ENCODE measurements at places on chromosomes 6 and 20.

- no peak for DNase-seq
These were observed 3.7 kb upstream of the FOXO3 start for GRCh38 chr6:108556866-108557493.

DNA sequence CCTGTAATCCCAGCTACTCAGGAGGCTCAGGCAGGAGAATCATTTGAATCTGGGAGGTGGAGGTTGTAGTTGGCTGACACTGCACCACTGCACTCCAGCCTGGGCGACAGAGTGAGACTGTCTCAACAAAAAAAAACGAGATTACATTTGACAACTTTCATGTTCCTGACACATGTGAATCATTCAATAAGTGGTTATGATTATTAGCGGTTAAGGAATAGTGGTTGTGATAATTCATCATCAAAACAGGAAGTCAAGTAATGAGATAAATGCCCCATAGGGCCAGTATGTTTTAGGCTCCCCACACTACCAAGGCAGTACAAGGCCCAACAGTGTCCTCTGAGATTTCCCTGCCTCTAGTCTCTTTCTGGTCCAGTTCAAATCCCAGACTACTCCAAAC lies 2.5 kb downstream of the HDDC2 start:
- no peak for DNase-seq

- DNase-seq = no peak
These were observed 147.9 kb upstream of the PDE7B start for GRCh38 chr6:135703621-135704020.

- DNase-seq = peak; percentile 4
These were observed 130.8 kb upstream of the RIPOR2 start for GRCh38 chr6:25066593-25066992.

DNA sequence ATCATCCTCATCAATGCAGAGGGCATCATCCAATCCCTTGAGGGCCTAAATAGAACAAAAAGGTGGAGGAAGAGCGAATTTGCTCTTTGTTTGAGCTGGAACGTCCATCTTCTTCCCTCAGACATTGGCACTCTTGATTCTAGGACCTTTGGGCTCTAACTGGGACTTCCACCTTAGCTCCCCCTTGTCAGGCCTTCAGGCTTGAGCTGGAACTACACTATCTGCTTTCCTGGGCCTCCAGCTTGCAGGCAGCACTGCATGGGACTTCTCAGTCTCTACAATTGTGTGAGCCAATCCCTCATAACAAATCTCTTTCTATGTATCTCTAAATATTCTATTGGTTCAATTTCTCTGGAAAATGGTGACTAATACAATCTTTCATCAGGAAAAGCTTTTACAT lies 155.4 kb downstream of the MCHR2 start:
- no peak for DNase-seq

DNA sequence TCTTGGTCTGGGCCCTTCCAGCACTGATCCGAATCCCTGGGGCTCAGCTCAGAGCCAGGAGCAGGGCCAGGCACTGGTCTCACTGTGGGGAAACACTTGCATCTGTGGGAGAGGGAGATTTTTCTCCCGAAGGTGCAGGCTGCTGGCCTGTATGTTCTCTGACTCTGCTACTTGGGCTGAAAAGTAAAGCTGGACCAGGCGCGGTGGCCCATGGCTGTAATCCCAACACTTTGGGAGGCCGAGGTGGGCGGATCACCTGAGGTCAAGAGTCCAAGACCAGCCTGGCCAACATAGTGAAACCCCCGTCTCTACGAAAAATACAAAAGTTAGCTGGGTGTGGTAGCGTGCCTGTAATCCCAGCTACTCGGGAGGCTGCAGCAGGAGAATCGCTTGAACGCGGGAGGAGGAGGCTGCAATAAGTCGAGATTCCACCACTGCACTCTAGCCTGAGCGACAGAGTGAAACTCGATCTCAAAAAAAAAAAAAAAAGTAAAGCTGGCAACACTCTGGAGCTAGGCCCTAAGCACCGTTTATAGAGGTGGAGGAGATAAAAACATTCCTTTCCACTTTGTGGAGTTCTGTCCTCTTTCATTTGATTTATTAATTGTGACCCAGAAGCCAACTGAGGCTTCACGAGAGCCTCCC lies 41.7 kb downstream of the JPH2 start:
- DNase-seq = no peak

DNA sequence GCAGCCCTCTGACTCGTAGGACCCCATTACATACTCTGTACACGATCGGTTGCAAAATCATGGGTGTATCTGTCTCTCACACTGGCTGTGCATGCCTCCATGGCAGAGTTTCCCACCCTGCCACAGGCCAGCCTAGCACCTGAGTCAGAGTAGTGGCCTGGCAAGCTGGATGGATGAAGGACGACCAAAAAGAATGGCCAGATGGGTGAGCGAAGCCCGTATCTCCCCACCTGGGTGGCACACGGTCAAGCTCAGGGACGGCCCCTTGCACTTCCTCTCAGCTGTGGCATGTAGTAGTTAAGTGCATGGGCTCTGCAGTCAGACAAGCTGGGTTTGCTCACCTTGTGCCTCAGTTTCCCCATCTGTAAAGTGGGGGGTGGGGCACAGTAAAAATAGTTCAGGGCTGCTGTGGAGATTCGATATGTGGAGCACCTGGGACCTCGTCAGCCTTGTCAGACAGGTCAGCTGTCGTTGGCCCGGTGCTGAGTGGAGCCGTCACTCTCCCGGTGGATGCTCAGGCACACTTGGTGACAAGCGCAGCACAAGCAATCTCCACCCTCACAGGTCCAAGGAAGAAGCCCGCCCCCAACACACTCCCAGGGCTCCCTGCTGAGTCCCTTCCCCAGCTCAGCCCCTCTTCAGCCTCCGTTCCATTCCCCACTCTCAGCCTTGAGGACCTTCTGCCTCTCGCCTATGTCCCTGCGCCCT lies 12.6 kb downstream of the CPNE5 start:
- DNase-seq = no peak

DNA sequence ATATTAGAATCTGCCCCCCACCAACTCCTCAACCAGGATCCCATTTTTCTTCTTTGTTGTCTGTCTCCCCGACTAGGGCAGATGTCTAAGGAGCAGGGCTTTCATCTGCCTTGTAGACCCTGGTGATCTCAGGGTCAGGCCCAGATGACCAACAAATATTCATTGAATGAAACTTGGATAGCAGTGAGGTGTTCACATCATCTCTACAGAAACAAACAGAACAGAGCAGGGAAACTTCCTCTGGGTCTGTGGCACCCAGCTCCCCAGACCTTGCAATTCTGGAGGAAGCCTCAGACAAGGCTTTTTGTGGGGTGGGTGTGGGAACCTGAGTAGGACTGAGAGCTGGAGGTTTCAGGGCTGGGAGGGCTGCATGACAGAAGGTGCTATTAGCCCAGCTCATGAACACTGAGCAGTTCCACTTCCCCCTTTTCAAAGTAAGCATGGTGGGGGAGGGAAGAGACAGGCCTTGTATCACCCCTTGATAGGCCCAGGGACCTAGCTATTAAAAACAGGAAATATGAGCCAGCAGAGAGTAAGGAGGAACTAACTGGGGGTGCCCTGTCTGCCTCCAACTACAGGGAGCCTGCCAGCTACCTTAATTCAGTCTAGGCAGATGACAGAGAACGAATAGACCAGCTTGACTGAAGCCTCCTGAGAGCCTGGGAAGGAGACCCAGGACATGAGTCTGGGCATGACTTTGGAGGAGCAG lies 37.3 kb upstream of the TOP1 start:
- DNase-seq = no peak

- DNase-seq = no peak
These were observed at the start of gene CYP24A1 for GRCh38 chr20:54173653-54174456. Gene CYP24A1 (minus strand): TSS chr20:54173986. CDS start chr20:54173579, 407 bp downstream.

DNA sequence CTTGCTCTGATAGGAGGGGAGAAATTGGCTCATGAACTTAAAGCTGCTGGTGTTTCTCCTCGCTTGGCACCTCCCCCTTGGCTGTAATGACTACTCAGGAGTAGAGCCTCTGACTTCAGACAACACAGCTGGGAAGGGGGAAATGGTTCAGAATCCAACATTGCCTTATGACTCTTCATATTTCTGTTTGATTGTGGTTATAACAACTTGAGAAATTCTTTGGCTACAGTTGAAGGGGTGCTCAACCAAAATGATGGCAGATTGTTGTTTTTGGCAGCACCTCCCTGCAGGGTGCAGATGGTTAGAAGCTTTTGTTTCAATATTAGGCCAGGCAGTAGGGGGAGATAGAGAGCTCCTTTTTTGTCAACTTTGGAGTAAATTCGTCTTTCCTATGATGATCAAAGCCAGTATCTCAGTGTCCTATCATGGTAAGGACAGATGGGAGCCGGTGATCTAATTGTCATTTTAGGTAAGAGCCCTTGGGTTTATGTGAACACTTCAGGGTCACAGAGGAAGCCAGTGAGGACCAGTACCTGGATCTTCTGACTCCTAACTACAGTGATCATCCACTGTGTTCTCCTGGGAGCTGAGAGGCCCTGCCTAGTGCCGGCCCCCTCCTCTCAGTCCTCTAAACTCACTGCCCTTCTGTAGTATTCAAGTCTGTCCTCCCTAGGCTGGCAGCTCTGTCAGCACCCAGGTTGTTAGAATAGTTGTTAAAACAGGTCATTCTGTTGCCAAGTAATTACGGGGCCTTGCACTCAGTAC lies 39.9 kb downstream of the RPRD1B start:
- peak; percentile 93 for DNase-seq

GRCh38 chr6:78390066-78390465 lies 477.3 kb upstream of the IRAK1BP1 start:
- no peak for DNase-seq

DNA sequence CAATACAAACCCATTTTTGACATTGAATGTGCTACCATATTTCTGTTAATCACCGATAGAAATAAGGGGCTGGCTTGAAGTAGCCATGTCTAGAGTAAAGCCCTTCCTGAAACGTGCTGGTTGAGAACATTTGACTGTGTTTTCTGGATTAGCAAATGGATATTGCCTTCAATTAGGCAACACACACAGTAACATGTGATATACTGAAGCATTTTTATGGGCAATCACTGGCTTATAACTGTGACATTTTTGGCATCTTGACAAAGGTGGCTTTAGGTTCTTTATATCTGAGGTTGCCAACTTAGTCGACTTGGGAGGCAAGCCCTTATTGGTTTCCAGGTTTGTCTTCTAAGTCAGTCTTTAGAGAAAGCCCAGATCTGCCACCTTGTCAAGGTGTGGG lies 292.9 kb downstream of the BTBD3 start:
- DNase-seq = no peak

DNA sequence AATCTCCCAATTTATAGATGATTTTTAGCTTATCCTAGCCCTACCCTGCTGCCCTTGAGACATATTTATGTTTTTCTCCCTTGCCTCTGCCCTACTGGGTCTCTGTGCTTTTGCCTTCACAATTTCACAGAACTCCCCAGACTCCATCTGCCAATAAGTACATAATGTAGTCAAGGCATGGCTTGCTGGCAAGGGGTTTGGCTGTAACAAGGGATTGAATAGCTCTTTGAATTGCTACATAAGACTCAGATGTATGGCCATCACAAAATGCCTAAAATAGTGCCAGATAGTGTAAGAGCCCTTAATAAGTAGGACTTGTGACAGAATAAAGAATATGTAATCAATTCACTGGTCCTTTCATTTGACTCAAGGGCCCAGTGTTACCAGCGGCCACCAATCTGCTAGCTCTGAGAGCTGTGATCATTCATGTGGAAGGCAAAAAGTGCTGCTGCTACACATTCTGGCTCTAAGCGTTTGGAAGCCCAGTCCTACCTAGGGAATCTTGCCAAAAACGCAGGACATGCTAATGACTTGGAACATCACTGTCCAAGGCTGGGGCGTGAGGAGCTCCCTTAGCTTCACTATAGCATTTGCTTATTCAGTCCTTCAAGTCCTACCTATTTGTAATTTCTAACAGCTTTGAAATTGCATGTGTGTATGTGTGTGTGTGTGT lies 20.5 kb downstream of the CLVS2 start:
- DNase-seq = no peak

DNA sequence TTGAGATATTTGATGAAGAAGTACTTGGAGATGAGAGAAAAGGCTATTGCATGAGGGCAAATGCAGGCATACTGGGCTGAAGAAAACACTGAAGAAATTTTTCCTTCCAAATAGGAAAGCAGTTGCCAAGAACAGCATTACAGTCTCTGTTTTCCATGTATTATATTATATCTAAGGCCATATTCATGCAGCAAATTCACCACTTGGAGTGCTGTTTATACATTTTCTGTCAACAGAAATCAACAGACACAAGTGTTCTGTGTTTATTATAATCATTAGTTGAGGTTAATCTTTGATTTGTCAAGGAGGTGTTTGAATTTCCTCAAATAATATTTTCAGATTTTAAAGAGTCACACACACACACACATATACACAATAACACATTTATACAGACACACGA lies 268.8 kb upstream of the PLCB4 start:
- DNase-seq = no peak

DNA sequence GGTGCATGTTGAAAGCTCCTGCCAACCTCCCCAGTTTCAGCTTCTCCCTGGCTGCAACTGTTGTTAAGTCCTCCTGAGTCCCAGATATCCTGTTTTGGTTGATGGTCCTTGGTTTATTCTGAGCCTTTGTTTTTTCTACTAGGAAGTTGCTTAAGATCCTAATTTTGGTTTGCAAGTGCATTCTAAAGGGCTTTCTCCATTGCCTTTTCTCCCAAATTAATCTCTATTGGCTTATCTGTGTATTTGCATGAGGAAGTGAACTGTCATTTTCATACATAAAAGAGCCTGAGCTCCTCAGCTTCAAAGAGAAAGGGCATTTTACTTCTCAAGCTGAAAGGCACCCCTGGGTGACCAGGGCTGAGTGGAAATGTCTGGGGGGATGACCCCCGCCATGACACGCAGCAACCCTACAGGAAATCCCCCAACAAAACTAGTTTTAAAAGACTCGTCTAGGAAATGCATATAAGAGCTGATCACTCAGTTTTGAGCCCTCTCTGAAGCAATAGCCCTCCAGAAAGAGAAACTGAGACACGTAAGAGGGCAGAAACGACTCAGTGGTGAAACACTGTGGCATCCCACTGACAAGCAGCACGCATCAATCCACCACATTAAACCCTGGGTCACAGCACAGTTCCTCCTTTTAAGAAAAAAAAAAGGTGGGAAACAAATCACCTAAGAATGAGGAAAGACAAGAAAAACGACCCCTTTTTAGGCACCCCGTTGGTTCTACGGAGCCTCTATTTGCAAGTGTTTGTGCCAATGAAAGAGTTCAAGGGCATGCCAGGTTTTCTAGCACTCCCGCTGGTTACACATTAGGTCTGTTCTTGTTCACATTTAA lies 140.9 kb downstream of the THBS2 start:
- DNase-seq = no peak

DNA sequence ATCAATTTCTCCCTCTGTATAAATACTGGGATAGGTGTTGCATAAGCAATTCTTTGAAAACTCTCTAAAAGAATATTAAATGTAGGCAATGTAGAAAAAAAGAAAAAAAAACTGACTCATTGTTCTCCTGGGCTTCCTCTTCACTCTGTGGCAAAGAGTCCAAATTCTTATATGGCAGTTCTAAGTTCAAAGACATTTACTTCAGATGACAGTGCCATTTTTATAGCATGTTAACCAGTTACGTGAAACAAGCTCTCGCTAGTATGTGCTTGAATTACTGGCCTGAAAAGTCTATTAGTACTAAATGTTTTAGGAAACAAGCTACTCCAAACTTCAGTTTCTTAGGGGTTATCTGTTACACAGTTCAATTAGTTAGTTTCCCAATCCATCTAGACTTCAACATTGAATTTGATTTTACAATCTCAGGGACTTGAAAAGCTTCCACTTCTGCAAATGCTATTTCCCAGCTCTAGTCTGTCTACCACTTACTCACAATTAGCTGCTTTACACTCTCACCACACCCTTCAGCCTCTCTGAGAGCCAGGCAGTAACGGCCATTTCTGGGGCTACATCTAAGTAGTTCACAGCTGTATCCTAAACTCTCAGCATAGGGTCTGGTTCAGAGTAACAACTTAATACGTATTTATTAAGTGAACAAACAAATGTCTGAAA lies 100.4 kb downstream of the OGFRL1 start:
- no peak for DNase-seq

Data from fibroblast of the conjunctiva (primary cell).